Stimulated activated CD8-positive, alpha-beta memory T cell treated with anti-CD3 and anti-CD28 coated beads, Interleukin-4, amount 100 ng/mL, for 1 hour (primary cell): ENCODE measurements at places on chromosomes 2 and 18.

GRCh38 chr2:65647249-65647842 is 214.9 kb upstream of the SPRED2 start:
- no peak for DNase-seq

GRCh38 chr2:43563679-43564078 is 32.2 kb downstream of the THADA start:
- no peak for DNase-seq

- DNase-seq = no peak
These were observed 242.9 kb downstream of the LPIN1 start for GRCh38 chr2:11989354-11989703.

DNA sequence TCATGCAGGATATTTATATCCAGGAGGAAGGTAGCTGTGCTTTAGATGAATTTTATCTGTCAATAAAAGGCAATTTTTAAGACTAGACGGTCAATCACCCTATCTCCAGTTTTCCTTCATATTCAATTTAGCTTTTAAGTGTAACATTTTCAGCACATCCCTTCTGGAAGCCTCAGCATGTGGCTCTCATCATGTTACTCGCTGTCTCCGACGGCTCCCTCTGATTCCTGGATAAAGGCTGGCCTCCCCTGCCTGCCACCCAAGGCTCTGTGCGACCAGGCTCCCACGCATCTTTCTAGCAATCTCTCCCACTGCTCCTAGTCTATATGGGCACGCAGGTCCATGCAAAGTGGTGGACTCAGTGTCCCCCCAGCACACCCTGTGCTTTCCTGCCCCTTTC is 84.5 kb downstream of the MEP1B start:
- DNase-seq = no peak
